Posterior vena cava (tissue), 2 donors: ENCODE measurements at places on chromosomes 2 and 18. TPM values are rescaled to one million over a fixed set of nuclear protein-coding genes. Genes with fewer than 3 reads are reported as not detected.

DYNAP gene
- not detected for total RNA-seq

DNA sequence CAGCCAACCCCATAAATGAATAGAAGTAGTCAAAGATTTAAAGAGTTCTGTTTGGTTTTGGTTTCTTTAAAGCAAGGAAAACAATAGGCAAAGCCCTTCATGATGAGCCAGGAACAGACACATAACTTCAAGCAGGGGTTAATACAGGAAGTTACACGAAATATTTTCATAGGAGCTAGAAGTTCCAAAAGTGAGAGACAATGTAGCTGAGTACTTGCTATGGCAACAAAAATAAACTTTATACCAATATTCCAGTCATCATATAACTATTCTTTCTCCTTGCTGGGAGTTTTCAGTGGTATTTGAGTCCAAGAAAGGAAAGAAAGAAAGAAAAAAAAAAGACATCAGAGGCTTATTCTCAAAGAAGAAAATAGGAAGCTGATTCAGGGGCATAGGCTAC lies 56.2 kb downstream of the COBLL1 start:
- DNase-seq: no peak

POTEJ gene
- not detected for total RNA-seq

DNA sequence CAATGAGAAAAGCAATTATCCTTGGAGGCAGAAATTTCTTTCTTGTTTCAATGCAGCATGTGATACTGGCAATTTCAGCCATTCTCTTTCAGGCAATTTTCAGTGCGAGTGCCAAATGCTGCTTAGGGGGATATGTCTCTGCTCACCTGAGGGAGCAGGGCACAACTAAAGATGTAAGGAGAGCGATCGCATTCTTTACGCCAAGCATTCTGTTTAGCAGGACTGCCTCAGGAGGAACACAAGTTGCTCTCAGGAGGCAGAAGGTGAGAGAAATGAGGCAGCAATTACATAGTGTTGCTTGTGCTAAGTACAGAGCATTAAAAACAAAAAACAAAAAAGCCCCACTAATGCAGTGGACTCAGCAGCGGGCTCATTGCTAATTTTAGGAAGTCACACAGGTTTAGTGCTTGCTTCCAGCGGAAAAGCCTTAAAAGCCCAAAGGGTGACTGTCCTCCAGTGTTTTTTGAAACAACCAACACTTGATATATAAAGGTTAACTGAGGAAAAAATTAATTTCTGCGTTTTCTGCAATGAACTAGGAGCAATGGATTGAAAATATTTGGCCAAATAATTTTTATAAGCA lies 116.9 kb downstream of the METTL8 start:
- DNase-seq: no peak

- DNase-seq: no peak
Measured at GRCh38 chr18:58038063-58038462, 6.0 kb upstream of the NEDD4L start.

HOXD9 gene
- total RNA-seq: 7.9 TPM

DNA sequence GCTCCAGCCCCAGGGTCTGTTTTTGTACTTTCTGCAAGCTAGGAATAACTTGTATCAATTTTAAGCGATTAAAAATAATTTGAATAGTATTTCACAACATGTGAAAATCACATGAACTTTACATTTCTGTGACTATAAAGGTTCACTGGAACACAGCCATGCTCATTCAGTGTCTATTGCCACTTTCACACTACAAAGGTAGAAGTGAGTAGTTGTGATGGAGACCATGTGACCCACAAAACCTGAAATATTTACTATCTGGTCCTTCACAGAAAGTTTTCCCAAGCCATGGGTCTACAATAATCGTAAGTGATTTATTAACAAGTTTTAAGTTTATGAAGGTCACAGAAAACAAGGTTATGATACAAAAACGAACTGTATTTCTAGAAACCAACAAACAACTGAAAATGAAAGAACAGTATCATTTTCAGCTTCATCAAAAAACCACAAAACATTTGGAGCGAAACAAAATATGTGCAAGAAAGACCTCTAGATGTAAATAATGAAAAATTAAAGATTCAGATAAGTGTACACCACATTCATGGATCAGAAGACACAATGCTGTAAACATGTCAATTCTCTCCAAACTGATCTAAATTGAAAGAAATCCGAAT lies 68.9 kb upstream of the DNER start:
- DNase-seq: no peak

DNA sequence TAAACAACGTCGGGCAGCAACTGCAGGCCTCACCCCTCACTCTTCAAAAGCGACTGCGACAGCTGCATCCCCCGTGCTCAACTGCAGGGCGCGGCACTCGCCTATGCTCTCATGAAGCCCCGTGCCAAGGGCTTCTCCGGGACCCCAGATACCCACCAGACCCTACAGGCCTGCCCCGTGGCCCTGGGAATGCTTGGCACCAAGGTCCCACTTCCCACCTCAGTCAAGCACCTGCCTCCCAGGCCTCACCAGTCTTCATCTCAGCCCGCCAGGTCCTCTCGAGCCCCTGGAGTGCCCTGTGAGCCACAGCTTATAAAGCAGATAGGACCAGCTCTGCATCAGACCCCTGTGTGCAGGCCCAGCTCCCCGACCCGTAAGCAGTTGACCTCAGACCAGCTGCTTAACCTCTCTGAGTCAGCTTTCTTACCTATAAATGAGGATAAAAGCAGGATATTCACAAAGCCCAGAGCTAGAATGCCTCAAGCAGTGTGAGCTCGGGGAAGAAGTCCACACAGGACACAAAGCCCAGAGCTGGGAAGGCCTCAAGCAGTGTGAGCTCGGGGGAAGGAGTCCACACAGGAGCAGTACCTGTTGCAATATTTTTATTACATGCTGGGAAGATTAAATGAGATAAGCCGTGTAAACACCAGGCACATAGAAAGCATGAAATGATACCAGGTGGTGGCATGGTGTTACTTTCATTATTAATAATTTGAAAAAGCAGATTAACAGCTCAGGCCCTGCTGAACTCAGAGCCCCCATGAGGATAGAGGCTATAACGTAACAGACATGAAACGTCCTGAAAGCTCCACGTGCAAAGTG lies 96.9 kb downstream of the HDAC4 start:
- peak; percentile 70 for DNase-seq

CRYGD gene
- total RNA-seq: not detected

- DNase-seq: peak; percentile 87
Measured at GRCh38 chr2:27051902-27052645, 606 bp downstream of the AGBL5 start.

DNA sequence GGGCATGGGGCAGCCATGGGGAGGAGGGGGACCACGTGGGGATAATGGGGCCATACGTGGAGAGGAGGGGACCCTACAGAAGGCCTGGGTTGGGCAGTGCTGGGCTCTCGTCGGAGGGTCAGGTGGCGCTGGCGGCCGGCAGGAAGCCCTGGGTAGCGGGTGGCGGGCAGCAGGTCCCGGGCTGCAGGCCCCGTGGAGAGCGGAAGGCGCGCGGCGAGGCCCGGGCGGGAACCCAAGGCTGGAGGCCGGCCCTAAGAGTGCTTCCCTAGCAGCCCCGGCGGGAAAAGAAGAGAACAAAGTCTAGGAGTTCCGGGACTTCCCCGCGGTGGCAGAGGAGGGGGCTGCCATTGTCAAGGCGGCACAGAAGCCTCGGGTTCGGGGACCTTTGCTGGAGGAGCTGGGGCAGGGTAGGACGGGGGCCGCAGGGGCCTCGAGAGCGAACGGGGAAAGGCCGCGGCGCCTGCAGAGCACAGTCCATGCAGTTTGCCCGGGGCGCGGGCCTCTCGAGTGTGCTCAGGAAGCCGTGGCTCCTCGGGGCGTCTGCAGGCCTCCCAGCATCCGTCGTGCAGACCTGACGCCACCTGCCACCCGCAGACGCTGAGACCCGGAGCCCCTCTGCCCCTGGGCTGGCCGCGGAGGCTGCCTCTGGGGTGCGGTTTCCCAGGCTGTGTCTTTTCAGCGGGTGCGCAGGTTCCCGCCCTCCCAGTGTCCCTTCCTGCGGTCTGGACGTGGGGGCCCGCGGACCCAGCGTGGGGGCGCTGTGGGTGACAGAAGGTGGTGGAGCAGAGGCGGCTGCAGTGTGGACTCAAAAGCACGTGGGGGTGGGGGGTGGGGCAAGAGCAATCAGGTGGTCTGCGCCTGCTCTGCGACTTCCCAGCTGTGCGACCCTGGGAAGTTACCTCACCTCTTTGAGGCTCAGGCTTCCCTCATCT lies 19.4 kb upstream of the NCL start:
- DNase-seq: peak; percentile 85

IGFBP2 gene
- total RNA-seq: 54.8 TPM

GPR39 gene
- total RNA-seq: not detected

DSC2 gene
- 2.6 TPM for total RNA-seq

- no peak for DNase-seq
Measured at GRCh38 chr2:96899413-96899741, 29.5 kb upstream of the SEMA4C start.

CYP27C1 gene
- 0.29 TPM for total RNA-seq

AMER3 gene
- not detected for total RNA-seq

- DNase-seq: no peak
Measured at GRCh38 chr2:105617631-105618350, 126.9 kb upstream of the NCK2 start.
